Stimulated activated CD4-positive, alpha-beta T cell treated with anti-CD3 and anti-CD28 coated beads, Interleukin-2, amount 100 ng/mL, for 24 hours (primary cell): ENCODE measurements at places on chromosomes 2 and 18.

DNA sequence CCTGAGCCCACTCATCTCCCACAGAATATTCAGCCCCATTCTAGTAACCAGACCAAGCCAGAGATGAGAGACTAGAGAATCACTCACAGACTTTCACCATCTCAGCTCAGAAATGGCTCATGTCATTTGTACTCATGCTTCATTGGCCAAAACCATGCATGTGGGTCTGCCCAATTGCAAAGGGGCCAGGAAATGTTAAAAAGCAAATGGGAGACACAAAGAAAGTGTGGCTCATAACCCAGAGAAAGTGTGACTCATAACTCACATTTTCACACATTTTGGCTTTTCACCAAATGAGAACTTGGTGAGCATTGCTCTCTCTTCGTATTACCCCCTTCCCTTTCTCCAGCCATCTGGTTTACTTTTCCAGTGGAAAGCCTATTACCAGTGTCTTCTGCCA, 66.2 kb downstream of the MDH1 start:
- DNase-seq, result no peak

DNA sequence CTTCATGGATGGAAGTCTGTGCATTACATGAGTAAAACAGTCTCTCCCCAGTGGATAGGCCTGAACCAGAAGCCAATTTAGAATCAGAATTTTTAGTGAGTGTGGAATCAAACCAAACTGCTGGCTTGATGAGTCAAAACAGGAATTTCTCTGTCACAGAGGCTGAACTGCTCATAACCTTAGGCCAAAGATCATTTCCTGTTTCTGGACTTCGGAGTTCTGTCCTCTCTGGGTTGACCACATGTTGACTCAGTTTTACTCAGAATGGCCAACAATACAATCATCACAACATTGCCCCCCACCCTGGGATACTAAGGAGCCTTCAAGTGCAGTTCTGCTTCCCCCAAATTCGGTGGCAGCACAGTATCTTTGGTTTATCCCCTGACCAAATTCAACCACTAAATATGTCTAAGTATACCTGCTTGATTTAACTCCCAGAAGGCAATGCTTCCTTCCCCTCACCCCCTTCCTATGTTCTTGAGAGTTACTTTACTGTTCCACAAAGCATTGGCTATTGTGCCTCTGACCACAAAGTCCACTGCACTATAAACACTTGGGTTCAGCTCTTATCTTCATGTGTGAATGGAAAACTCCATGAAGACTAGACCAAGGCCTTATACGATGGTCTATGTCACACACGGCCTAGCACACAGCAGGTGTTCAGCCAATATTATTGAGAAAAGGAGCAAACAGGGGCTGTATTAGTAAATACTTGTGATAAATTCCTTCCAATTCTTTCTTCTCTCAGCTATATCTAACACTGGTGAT, 67.8 kb downstream of the NXPH2 start:
- no peak for DNase-seq

- no peak for DNase-seq
Measured at GRCh38 chr2:2422621-2423020, 91.5 kb upstream of the MYT1L start.

DNA sequence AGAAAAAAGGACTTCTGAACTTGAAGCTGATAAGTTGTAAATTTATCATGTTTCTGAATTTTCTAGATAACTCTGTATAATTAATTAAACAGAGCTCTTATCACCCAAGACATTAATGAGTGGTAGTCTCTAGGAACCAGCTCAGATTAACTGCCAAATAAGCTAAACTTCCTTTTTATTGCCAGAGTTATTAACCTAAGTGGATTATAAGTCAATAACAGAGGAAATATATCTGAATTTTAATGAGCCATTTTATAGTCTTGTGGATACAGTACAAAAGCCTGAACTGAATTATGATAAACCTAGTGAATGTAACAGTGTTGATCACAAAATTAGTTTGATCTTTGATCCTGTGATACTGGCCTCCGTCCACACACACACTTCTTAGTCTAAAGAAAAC, 111.5 kb downstream of the COMMD1 start:
- no peak for DNase-seq

- no peak for DNase-seq
Measured at GRCh38 chr2:214550786-214551185, 139.9 kb downstream of the VWC2L start.

DNA sequence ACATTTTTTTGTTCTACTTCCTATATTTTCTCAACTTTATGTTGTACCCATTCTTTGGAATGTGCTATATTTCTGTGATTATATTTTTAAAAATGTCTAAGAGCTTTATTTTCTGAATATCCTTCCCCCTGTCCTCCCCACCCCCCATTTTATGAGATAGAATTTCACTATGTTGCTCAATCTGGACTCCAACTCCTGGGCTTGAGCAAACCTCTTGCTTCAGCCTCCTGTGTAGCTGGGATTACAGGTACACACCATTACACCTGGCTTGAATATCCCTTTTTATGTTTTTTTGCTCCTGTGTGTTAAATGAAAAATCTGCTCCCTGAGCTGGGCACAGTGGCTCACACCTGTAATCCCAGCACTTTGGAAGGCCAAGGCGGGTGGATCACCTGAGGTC, 9.2 kb upstream of the ZFAND2B start:
- no peak for DNase-seq

- peak; percentile 49 for DNase-seq
Measured at GRCh38 chr2:54665436-54665856, 58.0 kb upstream of the EML6 start.

GRCh38 chr2:9407363-9407811, 15.9 kb downstream of the ITGB1BP1 start:
- DNase-seq, result no peak

DNA sequence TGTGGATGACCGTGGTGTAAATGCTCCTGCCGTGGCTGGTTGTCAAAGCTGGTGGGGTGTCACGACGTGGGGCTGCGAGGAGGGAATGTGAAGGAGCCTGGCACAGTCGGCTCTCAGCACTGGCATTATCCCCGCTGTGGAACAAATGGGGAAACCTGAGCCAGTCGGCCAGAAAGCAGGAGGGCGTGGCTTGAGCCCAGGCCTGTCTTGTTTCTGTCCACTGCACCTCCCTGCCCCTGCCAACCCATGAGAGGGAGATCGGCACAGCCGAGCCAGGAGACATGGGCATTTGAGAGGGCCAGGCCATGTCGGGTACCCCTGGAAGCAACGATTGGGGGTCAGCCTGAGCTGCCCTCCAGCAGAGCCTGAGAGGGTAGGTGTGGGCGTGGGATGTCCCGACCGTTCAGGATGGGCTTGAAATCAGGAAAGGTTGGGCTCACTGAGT, 44.5 kb downstream of the PDIA6 start:
- no peak for DNase-seq

DNA sequence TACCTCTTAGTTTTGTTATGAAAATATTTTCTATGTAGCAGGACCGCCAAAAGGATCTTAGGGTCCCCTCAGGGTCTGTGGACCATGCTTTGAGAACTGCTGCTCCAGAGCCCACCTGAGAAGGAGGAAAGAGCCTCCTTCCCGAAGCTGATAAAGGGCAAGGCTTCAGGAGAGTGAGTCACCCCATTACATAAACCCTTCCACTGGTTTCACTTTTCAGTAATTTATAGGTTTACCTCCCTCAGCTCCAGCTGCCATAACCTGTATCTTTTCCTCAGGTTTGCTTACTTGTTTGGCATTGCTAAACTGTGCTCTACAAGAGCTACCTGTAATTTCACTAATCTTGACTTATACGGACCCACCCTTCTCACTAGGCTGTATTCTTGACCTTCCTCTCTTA, 6.6 kb downstream of the TTLL4 start:
- no peak for DNase-seq
